ENCODE measurements at places on chromosomes 3 and 15.
A peak's percentile ranks its signal among the peaks of the same experiment; 100 is the strongest.

DNA sequence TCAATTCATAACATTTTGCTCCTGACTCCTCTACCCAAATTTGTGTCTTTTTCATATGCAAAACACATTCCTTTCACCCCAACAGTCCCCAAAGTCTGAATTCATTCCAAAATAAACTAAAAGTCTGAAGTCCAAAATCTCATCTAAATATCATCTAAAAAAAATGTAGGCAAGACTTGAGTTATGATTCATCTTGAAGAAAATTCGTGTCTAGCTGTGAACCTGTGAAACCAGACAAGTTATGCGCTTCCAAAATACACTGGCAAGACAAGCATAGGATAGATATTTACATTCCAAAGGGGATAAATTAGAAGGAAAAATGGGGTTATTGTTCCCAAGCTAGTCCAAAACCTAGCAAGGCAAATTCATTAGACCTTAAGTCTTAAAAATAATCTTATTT, 1302.0 kb upstream of the GBE1 start:
- DNase-seq = no peak

DNA sequence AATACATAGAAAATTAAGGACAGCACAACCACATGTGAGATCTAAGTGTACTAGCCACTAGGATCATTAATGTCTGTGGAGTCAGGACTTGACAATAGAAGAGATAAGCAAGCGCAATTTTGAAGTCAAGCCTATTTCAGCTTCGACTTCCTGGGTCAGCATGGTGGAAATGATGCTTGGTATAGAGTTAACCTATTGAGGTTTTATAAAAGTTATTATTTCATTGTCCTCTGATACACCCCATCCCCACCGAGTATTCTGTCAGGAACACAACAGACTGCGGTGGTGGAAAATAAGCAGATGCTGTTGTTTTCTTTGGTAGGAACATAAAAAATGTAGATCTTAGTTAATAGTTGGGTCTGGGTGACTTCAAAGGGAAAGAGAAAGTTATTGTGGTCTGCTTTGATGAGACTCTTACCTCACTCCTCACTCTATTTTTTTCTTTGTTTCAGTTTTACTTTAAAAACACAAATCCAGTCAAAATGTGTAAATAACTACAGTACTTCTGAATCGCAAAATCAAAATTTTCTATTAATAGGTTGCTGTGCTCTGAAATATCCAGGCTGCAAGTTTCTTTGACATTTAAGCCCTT, 82.1 kb downstream of the IL5RA start:
- no peak for DNase-seq

DNA sequence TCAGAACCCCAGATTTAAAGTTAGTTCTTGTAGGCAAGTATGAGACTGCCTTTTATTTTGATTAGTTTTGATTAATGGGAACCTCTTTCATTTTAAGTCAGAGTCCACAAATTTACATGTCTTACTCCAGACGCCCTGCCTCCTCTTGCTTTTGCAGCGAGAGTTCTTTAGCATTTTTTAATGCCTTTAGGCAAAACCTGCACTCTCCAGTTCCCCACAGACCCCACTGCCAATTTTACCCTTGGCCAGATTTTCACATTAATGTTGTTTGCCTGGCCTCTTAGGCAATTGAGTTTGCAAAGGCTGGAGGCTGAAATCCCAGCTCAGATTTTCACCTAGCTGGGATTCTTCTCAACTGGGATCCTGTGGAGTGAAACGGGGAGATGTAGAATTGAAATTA, 85.8 kb downstream of the GAP43 start:
- no peak for DNase-seq

DNA sequence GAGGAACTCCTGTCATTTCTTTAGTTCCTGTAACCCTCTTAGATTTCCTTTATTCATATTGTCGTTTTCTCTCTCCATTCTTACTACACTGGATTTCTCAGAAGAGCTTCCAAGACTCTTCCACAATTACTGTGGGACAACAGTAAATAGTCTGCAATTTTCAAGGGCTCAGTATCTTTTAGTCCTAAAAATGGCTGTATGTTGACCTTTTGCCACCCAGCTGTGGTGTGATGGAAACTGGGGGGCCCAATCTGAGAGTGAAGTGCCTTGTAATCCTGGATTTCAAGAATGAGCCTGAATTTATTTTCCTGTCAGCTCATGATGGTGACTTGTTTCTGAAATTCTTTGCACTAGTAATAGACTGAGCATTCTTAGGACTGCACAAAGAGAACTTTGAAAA, 277.6 kb upstream of the RASGRP1 start:
- no peak for DNase-seq

DNA sequence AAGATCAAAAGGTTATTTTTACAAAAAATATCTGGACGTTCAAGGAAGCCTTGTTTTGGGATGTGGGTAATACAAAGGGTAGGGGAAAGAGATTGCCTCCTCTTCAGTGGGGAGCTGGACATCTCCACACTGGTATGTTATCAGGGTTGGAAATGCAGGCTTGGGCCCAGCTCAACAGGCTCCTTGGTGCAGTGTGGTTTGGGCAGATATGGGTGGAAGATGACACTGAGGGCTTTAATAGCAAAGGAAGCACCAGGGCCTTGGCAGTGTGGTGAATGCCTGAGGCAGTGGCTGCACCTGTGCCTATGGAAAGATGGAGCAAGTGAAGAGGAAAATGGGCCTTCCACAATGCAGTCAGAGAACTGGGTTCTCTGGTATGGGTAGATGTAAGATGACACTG, 11.2 kb upstream of the MED12L start:
- no peak for DNase-seq

- DNase-seq = no peak
These were observed 394.8 kb downstream of the SI start for GRCh38 chr3:164683489-164683888.

DNA sequence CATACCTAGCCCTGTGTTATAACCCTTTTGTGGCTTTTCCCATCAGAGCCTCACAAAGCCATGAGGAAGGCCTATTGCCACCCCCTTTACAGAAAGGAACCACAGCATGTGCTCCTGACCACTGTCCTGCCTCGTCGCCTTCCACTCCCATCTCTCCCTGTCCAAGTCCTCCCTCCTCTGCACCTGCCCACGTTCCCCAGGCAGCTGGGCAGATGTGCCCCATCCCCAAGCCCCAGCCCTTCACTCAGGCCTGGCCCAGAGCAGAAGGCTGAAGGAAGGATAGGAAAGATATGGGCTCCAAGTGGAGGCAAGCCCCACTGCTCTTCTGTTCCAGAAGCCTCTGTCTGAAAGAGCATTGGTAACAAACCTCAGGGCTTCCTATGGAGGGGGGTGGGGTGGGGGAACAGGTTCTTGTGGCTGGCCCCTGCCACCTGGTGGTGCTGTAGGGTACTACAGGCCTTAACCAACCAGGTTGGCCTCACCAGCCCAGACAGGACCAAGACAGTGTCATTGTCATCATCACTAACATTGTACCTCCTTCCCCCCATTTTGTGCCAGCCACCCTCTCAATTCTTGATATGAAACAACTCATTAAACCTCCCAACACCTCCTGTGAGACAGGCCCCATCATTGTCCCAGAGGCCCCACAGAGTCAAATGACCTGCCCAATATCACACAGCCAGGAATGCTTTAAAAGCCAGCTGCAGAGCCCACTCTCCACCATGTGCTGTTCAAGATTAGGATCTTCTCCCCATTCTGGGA, 10.0 kb downstream of the POC1A start:
- DNase-seq = peak; percentile 1

GRCh38 chr3:9021271-9022009, 58.2 kb upstream of the RAD18 start:
- DNase-seq = no peak

DNA sequence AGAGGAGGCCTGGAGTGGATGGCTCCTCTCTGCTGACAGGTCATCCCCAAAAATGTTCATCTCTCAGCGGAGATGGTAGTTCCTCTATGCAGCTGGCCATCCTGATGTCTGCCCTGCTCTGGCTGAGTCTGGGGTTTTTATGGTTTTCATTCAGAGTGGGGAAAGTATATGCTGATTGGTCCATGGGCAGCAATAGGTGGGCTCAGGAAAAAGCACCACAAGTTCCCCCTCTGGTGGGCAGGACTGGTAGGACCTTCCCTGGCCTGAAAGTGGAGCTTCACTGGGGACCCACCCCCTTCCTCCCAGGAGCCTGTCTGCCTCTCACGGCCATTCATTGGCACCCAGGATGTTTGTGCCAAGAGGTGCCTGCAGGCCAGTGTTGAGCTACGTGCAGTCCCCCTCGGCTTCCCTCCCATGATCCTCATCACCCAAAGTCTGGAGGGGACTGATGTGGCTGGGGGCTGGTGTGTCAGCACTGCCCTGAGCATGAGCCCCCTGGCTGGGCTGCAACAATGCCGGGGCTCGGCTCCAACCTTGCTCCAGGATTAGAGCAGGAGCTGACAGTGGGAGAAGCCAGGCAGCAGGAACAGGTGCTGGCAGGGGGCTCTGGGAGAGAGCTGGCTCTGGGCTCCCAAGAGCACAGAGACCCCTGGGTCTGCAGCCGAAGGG, 13.1 kb upstream of the BLOC1S6 start:
- no peak for DNase-seq

- no peak for DNase-seq
These were observed 713.0 kb upstream of the CADM2 start for GRCh38 chr3:84245789-84246188.

DNA sequence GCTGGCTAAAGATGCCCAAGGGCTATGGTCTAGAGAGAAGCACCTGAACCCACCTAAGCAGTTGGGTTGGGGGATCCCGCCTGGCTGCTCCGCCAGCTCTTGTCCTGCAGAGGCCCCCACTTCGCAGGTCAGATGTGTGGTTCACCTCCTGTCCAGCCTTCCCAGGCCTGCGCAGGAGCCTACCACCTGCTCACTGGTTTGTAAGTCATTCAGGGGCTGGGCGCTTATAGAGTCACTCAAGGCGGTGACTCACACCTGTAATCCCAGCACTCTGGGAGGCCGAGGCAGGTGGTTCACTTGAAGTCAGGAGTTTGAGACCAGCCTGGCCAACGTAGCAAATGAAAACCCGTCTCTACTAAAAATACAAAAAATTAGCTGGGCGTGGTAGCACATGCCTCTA, 3.9 kb upstream of the FURIN start:
- DNase-seq = no peak
